Stimulated activated CD8-positive, alpha-beta memory T cell treated with anti-CD3 and anti-CD28 coated beads, Interleukin-12 subunit alpha, Interleukin-12 subunit beta, amount 100 ng/mL, for 4 hours (primary cell): ENCODE measurements at places on chromosomes 12 and 14.

GRCh38 chr12:108850854-108851573, 6.4 kb downstream of the SSH1 start:
- DNase-seq: no peak

GRCh38 chr12:2693244-2693860, 101.4 kb upstream of the FKBP4 start:
- DNase-seq: no peak

DNA sequence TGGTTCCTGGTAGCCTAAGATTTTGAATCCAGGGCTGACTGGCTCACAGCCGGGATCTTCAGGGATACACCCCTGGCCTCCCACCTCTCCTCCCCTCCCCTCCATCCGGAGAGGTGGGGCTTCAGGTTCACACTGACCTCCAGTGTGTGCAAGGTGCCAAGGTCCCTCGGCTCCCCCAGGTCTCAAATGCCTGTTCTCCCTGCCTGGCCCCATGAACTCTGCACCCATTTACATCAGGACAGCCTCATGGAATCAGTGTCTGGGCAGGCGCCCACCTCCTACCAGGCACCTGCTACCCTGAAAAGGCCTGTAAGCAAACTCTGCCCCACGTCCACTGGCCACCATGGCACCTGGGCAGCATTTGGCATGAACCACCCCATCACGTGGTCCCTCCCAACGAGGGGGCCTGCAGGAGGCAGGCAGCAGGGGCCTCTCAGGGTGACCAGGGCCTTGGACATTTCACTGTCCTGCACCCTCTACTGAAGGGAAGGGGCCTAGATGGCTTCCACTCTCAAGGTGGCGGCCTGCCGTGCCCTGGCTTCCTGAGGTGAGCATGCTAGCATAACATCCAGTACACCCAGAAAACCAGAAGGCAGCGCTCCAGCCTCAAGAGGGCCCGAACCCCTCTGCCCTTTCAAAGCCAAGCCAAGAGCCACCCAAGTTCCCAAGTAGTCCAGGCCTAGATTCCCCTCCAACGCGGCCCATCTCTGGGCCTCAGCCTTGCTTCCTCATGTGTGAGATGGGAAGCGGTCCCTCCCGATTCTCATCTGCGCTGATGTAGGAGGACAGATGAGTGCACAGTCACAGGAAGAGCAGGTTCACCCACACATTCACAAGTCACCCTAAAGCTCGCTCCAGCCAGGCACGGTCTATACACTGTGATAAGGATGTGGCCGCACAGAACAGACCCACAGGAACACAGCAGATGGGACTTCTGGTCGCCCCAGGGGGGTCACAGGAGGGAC, 37.3 kb downstream of the CCDC85C start:
- no peak for DNase-seq

- no peak for DNase-seq
Observed at GRCh38 chr12:32307326-32307725, 92.0 kb upstream of the FGD4 start.

GRCh38 chr12:16019136-16019535, 108.0 kb downstream of the DERA start:
- DNase-seq: no peak

DNA sequence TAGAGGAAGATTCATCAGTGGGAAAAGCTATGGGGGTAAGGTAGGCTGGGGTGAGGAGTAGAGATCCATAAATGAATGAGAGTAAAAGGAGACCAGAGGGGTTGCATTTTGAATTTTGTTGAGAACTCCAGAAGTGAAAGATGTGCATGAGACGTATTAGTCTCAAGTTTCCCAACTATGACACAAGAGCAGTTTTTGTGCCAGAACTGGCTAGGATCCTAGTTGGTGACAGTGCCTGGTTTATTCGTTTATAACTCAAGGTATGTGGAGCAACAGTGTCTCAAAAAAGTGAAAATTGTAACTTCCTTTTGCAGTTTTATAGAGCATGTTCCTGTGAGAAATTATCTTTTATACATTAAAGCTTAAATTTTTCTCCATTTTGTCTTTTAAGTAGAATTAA, 377.0 kb downstream of the NPAS3 start:
- DNase-seq: no peak

DNA sequence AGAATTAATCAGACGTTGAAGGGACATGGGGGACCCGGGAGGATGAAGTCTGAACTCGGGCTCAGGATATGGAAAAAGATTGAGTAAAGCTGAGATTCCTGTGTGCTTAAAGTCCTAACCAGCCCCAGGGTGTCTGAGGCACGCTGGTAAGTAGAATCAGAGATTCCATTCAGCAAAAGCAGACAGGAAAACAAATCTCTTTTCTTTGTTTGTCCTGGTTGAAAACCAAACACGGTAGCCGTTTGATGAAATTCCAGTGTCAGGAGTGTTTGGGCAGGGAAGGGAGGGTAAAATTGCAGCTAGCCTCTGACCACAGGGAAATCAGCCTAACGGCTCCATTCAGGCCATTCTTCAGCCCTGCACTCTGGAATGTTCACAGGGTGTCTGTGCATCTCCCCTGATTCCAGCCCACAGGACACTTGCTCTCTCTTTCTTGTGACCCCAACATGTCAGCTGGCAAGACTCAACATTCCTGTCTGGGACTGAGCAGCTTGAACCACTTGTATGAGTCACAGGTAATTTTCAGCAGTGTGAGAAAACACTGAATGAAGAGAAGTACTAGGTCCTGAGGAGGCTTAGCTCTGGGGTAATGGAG, 31.0 kb downstream of the NINJ2 start:
- no peak for DNase-seq

- no peak for DNase-seq
Observed at GRCh38 chr12:43309959-43310358, 242.0 kb downstream of the ADAMTS20 start.

DNA sequence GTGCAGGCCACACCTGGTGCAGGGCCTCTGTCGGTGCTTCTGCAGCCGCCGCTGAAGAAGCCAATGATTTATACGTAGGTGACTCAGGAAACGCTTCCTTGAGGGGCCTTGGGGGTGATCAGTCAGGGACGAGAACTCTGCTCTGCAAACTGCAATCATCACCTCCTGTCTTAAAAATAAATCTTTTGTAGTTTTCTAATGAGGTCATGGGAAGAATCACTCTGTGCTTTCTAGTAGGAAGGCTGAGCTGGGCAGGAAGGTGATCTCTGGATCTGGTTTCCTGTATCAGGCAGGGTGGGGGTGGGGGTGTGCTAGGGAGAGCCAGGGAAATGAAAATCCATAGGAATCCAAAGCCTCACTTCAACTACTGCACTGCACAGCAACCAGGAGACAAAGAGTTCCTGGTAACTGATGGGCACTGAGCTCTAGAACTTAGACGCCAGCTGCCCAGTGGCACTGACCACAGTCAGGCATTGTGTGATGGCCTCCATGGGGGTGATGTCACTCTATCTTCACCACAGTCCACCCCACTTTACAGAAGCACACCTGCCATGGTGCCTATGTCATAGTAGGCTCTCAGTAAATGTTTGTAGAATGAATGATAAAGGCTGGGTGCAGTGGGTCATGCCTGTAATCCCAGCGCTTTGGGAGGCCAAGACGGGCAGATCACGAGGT, 292.4 kb upstream of the PWP1 start:
- no peak for DNase-seq

- DNase-seq: no peak
Observed at GRCh38 chr12:126547905-126548304, 1482.7 kb downstream of the AACS start.

- DNase-seq: no peak
Observed at GRCh38 chr12:94716339-94716738, 66.0 kb upstream of the TMCC3 start.

DNA sequence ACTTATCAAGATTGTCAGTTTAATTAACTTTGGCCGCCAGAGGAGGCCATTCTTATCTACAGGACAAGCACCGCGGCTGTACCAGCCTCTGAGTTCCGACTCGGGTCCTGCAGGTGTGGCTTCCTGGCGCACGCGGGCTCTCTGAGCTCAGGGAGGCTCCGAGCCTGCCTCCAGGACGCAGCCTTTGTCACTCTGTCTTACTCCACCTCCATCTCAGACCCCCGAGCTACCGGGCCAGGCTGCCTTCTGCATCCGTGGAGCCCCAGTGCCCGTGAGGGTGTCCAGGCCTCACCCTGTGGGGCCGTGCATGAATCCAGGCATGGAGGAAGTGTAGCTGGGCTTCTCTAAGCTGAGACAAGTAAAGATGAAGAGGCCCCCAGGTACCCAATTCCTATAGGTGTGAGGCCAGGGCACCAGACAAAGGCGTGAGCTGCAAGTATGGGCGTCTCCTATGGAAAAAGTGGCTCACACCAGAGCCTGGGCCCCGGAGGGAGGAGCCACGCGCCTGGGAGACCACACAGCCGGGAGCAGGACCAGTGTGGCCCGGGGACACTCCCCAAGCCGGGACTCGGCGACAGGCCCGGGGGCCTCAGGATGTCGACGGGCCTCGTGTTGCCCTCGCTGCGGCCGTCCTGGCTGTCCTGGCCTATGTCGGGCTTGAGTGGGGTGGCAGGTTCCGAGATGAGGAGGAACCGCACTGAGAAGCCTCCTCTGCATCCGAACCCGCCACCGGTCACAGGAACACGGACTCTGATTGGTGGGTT, 42.8 kb downstream of the NOC4L start:
- no peak for DNase-seq

DNA sequence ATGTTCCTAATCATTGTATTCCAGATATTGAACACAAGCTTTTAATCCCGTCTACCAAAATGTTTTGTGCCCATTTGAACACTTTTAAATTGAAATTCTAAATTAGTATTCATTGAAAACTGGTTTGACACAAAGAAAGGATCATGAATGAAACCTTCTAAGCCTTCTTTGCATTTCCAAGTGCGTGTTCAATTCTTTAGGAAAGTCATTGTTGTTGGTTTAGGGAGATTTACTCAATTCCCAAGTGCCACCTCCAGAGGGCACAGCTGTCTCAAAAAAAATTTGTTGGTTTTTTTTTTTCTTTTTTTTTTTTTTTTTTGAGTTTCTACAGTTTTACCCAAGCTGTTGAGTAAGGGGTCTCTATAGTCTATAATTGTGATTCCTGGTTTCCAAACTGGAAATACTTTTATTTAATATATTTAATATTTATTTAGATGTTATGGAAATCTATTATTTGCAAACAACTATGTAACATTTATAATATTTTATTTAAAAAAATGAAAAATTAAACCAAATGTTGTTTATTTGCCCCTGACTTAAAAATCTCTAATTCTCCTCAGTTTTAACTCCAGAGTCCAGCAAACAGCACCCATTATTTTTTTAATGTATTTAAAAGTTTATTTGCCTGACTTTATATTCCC, 79.9 kb downstream of the NEDD1 start:
- no peak for DNase-seq

- no peak for DNase-seq
Observed at GRCh38 chr12:66669541-66669940, 9.3 kb downstream of the GRIP1 start.

- no peak for DNase-seq
Observed at GRCh38 chr14:99554757-99555531, 49.1 kb downstream of the CCDC85C start.

GRCh38 chr12:52662093-52662917, 10.3 kb upstream of the KRT2 start:
- DNase-seq: no peak

DNA sequence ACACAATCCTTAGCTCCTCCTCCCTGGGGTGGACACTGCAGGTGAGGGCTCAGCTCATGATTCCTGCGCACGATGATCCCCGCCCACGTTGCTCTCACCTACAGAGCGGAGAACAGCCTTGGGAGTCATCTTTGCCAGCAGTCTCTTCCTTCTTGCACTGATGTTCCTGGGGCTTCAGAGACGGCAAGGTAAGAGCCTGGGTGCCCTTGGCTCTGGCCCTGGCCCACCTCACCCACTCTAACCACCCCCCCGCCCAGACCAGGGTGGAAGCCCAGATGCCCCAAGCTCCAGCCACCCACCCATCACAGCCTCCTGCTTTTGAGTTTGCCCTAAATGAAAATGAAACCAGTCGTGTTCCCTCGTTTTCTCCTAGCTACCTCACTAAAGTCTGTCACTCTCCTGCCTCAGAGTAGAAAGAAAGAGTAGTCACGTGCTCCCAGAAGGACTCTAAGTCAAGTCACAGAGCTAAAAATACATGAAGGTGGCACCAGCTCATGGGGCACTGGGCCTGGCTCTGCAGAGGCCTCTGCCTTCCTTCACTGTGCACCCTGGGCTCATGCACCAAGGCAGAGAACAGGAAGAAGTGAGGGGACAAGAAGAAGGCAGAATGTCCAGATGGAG, 9.0 kb downstream of the TAPBPL start:
- no peak for DNase-seq

- no peak for DNase-seq
Observed at GRCh38 chr12:291153-291723, 28.6 kb upstream of the SLC6A13 start.

DNA sequence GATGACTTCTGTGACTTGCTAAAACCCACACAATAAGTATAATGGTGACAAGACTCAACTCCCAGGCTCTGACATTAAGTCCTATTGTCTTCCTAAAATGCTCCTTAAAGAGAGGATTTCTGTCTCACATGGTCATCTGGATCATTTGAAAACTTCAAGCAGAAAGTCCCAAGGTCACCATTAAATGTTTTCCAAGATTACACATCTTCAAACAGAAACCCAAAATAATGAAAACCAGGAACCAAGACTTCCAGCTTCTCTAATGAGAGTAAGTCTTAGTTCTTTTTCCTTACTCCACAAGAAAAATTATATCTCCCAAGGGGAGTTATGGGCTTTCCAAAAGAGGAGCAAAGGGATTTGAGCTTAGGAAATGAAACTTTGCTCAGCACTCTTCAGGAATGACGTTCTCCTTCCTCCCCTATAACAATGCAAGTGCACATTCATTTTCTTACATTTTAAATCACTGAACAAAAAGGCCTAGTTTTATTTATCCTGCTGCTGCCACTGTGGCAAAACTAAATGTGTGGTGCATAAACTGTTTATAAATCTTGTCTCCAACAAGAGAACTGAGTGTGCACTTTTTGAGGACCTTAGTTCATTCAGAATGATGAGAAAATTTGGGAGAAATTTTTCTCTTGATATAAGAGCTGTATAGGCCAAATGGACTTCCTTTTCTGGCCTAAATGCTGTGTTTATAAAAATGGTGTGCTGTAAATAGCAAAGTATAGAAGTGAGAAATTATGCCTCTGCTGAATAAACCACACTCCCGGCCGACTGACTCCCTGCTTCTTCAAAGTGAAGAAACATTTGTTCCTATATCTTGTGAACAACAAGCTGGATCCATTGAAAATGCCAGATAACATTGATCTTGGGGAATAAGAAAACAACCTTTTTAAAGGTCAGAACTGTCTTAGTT, 148.4 kb upstream of the PLEKHG7 start:
- no peak for DNase-seq

GRCh38 chr12:52659951-52660350, 7.9 kb upstream of the KRT2 start:
- DNase-seq: no peak
